CD4-positive, alpha-beta T cell treated with Interferon gamma for 1 hour (primary cell): ENCODE measurements at places on chromosomes 7 and 10.

DNA sequence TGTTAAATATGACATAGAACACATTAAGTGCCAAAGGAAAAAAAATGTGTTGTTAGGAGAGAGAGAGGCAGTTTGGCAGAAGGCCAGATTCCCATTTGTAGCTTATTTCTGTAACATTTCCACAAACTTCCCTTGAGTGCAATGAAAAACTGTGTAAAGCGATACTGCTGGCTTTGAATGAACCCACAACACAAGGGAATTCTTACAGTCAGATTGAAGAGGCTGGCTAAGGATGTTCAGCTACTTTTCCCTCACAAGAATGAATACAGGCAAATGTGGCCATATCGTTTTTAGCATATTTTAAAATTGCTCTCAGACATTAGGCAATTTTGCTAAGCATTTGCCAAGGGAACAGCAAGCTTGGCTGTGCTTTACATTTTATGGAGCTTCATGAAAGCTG, 614.1 kb upstream of the FZD8 start:
- DNase-seq = no peak

GRCh38 chr7:55065079-55065478, 46.3 kb downstream of the EGFR start:
- no peak for DNase-seq

DNA sequence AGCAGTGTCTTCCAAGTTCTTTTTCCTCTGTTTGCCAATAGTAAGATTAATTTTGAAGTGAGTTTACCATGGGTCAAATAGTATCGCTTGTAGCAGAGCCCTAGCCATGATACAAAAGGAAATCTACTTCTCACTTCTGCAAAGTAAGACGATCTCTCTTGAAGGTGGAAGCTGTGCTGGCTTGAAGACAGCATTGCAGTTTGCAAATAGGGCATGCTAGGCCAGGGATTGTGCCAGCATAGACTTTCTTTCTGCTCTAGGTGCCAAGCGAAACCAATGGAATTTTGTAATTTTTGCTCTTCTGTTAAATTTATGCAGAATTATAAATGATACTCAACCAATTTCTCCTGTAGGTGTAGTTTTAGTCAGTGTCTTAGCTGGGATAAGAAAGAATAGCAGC, 74.5 kb downstream of the SLC13A1 start:
- no peak for DNase-seq

- no peak for DNase-seq
Measured at GRCh38 chr7:137360087-137360679, 16.6 kb upstream of the PTN start.

DNA sequence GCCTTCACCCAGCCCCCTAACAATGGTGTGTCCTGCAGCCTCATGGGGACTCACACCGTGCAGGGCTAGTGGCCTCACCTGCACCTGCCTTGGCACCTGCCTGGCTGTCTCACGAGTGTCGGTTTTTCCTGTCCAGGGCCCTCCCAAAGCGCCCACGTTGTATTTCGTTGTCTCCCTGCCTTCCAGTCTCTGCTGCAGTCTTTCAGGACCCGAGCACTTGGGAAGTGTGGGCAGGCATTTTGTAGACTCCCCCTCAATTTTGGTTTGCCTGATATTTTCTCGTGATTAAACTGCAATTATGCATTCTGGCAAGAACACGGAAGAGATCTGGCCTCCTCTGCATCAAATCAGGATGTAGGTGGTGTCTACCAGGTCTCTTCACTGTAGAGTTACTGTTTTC, 17.9 kb downstream of the BNIP3 start:
- no peak for DNase-seq

GRCh38 chr10:124516181-124516580, 54.6 kb downstream of the LHPP start:
- DNase-seq = no peak

GRCh38 chr10:110392868-110393740, 88.4 kb upstream of the SMNDC1 start:
- no peak for DNase-seq

DNA sequence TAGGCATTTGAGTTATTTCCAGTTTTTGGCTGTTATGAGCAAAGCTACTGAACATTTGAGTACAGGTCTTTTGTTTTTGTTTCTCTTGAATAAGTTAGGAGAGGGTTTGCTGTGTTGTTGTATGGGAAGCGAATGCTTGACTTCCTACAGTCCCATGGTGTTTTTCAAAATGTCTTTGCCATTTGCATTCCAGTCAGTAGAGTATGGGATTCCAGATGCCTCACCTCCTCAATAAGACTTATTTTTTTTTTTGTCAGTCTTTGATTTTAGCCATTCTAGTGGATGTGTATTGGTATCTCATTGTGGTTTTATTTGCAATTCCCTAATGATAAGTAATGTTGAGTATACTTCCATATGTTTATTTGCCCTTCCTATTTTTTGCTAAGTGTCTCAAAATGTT, 19.4 kb downstream of the CDK13 start:
- no peak for DNase-seq

DNA sequence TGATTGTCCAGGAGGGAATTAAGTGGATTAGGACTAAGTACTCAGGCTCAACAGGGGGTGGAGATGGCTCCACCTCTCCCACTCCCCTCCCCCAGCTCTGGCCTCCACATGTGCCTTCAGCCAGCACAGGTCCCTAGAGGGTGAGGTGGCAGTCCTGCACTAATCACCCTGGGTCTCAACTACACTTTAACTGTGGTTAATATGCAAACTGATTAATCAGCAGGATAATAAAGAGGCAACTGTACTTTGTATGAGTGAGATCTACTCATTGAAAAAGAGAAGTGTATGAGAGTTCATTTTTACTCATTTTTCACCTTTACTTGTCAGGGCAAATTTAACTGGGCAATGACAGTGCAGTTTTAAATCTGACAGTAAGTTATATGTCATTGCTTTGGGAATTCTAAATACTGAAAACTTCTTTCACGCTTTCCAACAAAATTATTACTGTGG, 223.8 kb upstream of the CCDC6 start:
- DNase-seq = no peak

DNA sequence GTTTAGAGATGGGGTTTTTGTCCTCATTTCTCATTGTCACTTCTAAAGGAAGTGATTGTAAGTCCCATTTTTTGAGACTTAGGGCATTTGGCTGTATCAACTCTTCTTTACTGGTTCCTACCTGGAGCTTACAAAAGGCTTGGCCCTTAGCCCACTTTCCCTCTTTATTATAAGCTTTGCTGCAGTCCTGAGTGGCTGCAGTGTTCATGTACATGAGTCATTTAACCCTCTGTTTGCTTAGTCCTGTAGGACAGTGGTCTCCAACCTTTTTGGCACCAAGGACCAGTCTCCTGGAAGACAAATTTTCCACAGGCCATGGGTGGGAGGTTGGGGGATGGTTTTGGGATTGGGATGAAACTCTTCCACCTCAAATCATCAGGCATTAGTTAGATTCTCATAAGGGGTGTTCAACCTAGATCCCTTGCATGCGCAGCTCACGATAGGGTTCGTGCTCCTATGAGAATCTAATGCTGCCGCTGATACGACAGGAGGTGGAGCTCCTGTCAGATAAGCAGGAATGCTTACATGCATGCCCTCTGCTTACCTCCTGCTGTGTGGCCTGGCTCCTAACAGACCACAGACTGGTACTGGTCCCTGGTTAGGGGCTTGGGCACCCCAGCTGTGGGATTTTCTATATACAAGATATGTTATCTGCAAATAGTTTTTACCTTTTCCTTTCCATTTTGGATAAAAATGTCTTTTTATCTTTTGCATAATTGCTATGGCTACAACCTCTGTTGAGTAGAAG, 99.7 kb downstream of the CCSER2 start:
- DNase-seq = no peak

DNA sequence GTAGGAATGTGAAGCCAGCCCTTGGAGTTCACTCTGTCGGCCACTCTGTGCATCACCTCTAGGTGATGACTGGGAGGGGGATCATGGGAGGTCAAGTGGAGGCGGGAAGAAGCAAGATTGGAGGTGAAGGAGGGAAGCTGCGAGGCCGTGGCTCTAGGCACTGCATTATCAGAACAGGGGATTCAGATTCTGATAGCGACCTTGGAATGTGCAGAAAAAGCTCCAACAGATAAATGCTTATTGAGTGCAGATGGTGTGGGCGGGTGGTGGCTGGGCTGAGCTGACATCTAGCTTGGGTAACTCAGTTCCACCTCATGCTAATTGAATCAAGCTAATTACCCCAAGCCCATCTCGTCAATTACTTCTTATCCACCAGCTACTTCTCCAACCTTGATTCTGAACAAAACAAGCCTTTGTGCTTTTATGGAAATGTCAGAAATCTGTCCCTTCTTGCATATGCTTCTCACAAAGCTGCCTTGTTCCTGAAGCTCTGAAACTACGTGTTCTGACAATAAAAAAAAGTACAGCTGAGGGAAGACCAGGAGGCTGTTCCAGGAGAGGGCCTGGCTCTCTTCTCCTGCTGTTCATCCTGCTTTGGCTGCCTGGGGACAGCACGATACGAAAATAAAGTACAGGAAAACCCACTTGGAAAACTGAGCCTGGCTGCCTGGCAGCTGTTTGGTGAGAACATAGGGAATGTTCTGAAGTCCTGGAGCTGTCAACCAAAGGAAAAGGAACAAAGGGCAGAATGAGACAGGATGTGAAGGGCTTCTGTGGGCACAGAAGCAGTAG, 27.5 kb downstream of the STRA8 start:
- no peak for DNase-seq

- DNase-seq = no peak
Measured at GRCh38 chr7:113179313-113179712, 61.0 kb upstream of the SMIM30 start.

DNA sequence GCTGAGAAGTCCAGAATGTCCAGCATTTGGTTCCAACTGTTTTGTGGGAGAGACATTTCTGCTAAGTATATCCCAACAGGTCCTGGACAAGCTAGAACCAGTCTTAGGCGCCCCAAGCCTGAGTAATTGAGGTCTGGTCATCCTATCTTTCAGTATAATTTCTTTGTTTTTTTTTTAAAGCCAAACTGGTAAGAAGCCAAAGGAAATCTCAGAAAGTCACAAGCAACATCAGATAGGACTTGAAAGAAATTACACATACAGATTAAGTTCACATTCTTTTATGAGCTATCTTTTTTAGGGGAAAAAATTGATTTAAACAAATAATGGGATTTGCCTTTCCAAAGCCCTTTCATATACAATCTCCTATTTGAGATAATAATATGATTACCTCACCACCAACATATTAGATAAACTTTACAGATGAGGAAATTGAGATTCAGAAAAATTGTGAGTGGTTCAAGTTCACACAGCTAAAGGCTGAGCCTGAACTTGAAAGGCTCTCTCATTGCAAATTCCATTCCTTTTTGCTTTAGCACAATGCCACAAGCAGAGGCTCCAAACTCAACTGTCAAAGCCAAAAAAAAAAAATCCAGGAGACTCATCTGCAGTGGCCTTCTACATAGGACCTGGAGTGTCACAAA, 15.0 kb downstream of the PDLIM1 start:
- no peak for DNase-seq

DNA sequence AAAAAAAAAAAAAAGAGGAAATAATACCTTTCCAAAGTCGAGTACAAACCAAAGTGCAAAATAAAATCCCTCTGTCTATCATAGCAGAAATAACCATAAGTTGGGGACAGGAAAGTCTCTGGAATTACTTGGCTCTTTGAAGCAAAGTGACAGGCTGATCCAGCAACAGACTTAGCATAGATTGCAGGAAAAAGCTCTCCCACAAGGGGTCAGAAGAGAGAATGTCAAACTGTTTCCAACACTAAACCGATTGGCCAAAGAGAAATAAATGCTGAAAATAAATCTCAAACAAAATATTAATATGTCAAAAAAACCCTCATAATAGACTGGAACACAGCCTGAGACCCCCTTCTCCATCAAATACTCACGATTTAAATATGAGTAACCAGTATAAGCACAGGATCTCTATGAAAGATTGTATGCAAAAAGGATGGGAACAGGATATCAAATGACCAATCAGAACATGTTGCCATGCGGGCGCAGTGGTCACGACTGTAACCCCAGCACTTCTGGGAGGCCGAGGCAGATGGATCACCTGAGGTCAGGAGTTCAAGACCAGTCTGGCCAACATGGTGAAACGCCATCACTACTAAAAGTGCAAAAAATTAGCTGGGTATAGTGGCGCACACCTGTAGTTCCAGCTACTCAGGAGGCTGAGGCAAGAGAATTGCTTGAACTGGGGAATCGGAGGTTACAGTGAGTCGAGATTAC, 1000.7 kb upstream of the LRRN3 start:
- DNase-seq = no peak

- no peak for DNase-seq
Measured at GRCh38 chr7:132458729-132459128, 117.5 kb downstream of the PLXNA4 start.

DNA sequence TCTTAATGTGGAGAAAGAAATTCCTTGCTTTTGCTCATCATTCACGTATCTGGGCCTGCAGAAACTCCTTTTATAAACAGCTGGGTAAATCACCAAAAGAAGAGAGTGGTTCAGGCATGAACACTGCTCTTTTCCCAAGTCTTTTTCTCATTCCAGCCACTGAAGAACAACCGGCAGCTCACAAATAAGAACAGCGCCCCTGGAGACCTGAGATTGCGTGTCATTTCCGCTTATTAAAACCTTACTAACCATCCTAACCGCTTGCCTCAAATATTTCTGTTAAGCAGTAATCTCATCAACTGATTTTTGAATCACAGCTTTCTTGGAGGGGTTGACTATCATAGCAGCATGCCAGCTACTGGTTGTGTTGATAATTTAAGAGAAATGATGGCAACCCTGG, 213.0 kb upstream of the PLXNA4 start:
- no peak for DNase-seq

DNA sequence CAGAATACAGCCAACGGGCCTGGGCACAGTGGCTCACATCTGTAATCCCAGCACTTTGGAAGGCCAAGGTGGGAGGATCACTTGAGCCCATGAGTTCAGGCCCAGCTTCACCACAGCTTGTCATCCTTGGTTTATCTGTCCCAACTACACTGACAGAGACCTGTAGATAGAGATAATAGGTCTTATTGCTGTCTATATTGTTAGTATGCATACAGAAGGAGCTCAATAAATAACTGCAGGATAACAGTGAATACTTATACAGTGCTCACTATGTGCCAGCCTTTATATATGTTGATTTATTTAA, 1.3 kb downstream of the CNPY4 start:
- DNase-seq = no peak

- DNase-seq = no peak
Measured at GRCh38 chr10:82213784-82214183, 338.8 kb downstream of the NRG3 start.

- no peak for DNase-seq
Measured at GRCh38 chr10:14118953-14119352, 211.8 kb downstream of the FRMD4A start.

- no peak for DNase-seq
Measured at GRCh38 chr7:24995466-24995865, 15.5 kb upstream of the OSBPL3 start.

DNA sequence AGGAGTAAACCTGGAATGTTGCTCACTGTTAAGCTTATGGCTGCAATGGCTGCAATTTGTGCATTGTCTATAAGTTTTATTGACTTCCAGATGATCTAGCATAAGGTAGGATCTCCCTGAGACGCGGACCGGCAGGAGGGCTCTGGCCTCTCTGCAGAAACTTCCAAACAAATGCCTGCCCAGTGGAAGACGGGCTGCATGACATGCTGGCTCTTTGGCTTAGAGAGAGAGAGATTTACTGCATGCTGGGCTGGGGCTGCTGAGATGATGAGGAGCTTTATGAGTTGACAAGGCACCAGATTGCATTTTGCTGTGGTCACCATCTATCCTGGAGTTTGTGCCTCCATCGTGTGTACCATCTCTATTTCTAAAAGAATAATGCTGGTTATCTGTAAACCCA, 193.2 kb downstream of the GALNT17 start:
- DNase-seq = no peak

GRCh38 chr10:91021901-91022300, 101.0 kb upstream of the ANKRD1 start:
- no peak for DNase-seq

- DNase-seq = no peak
Measured at GRCh38 chr7:68936471-68937035, 661.7 kb upstream of the AUTS2 start.
